ENCODE measurements at places on chromosomes 2 and 18. TPM values are rescaled to one million over a fixed set of nuclear protein-coding genes. Genes with fewer than 3 reads are reported as not detected.

Gene STEAP3
- 39.7 TPM for total RNA-seq

Gene XIRP2
- not detected for total RNA-seq

Gene UPP2
- total RNA-seq, result not detected

Gene EMILIN2
- 8.3 TPM for total RNA-seq

Gene TTC31
- total RNA-seq, result 20.4 TPM

Gene FBLN7
- total RNA-seq, result 0.74 TPM

Gene MOCOS
- 3.6 TPM for total RNA-seq

Gene IL1R1
- 40.2 TPM for total RNA-seq

Gene ATP8B1
- 7.9 TPM for total RNA-seq

Gene MTHFD2
- 173 TPM for total RNA-seq

Gene CENPA
- 57.9 TPM for total RNA-seq

Gene SLC8A1
- total RNA-seq, result 0.40 TPM

Gene CCDC74B
- 4.4 TPM for total RNA-seq

Gene TXNDC2
- total RNA-seq, result 0.10 TPM

Gene VIT
- not detected for total RNA-seq

Gene CTDP1
- 17.0 TPM for total RNA-seq

Gene CD302
- 2.0 TPM for total RNA-seq

Gene AQP4
- not detected for total RNA-seq

Gene SNORC
- 9.8 TPM for total RNA-seq

Gene DRC1
- 0.31 TPM for total RNA-seq

Gene SP110
- 7.5 TPM for total RNA-seq

Gene TRIM54
- 0.61 TPM for total RNA-seq

Gene DCC
- total RNA-seq, result not detected

Gene TNFRSF11A
- 7.6 TPM for total RNA-seq

Gene B3GNT7
- 2.0 TPM for total RNA-seq

Gene HOXD10
- 6.8 TPM for total RNA-seq

Gene CXCR1
- total RNA-seq, result not detected

Gene DES
- total RNA-seq, result 0.06 TPM

Gene BOLL
- not detected for total RNA-seq

Gene GREB1
- 2.8 TPM for total RNA-seq

Gene LOXHD1
- not detected for total RNA-seq

Gene ZAP70
- total RNA-seq, result not detected

Gene ING5
- 21.7 TPM for total RNA-seq

Gene ABCB11
- total RNA-seq, result 0.01 TPM

Gene GAREM1
- 3.3 TPM for total RNA-seq

Gene KLHL41
- 0.37 TPM for total RNA-seq

Gene DSC2
- 0.94 TPM for total RNA-seq

Gene MERTK
- total RNA-seq, result 1.8 TPM

Gene UGT1A7
- total RNA-seq, result 6.3 TPM

Gene MCFD2
- total RNA-seq, result 103 TPM
